ENCODE measurements at places on chromosomes 2 and 18.

DNA sequence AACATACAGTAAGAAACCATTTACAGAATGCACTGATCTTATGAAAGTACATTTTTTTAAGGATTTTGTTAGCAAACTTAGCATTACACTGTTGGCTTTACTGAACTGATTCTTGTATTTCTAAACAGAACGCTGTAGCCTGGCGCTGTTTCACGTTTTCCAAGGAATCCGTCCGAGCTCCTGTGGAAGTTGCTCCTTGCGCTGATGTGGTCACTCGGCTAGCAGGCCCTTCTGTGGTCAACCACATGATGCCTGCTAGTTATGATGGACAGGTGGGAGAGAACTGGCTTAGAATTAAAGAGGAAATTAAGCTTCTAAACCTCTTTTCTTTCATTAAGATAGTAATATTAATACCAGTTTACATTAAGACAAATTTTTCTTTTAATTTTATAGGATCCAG is 76.8 kb downstream of the CEP192 start:
- DNase-seq = no peak

DNA sequence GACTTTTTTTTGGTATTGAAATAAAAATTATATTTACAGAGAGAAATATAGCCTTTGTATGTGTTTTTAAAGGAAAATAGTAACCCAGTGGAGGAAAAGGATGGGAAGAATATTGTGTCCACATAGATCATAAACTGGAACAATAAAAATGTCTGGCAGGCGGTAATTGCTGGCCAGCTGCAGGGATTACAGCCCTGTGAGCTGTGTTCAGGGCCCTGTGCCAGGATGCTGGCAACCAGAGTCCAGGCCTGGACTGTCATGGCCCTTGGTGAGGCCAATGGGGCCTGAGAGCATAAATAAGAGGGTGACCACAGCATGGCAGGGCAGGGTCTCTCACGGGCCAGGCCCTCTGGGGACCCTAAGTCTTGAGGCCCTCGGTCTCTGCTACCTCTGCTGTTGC is 171.2 kb downstream of the ACOXL start:
- no peak for DNase-seq

- no peak for DNase-seq
Observed at GRCh38 chr18:48680339-48681250, 141.8 kb downstream of the CTIF start.

GRCh38 chr18:53639687-53640086 is 584.8 kb downstream of the MBD2 start:
- no peak for DNase-seq

DNA sequence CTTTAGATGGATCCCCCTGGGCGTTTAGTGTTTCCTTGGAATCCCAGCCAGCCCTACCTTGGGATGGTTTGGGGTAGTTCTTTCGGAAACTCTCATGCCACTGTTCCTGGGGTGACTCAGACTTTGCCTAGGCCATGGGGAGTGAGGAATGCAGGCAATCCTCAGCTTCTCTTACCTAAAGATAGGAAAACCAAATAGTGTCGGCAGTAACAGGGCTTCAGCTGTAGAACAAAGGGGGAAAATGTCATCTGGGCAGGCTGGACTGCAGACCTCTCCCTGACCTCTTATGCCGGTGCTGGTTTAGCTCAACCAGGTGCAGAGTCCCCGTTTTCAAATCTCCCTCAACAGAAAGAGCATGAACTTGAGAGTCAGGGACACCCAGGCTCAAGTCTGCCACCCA is 252.1 kb downstream of the TSN start:
- DNase-seq = no peak

- no peak for DNase-seq
Observed at GRCh38 chr2:68044099-68044498, 18.7 kb downstream of the C1D start.

- no peak for DNase-seq
Observed at GRCh38 chr2:199707593-199708185, 143.3 kb downstream of the FTCDNL1 start.

- peak; percentile 66 for DNase-seq
Observed at GRCh38 chr2:70094978-70095719, 7.9 kb downstream of the PCBP1 start.

DNA sequence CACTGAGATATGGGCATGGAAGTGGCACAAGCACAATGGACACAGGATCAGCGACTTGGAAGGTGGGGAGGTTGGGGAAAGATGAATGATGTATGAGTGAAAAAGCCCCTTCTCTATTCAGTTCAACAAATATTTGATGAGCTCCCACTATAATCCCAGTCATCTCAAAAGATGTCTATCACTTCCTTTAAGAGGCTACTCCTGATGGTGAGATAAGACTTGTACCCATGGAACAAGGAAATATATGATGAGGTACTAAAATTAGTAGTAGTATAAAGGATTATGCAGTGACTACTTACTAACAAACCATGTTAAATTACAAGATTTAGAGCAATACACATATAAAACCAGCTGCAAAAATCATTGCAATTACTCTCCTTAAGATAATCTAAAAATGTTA is 107.8 kb upstream of the COL5A2 start:
- no peak for DNase-seq

DNA sequence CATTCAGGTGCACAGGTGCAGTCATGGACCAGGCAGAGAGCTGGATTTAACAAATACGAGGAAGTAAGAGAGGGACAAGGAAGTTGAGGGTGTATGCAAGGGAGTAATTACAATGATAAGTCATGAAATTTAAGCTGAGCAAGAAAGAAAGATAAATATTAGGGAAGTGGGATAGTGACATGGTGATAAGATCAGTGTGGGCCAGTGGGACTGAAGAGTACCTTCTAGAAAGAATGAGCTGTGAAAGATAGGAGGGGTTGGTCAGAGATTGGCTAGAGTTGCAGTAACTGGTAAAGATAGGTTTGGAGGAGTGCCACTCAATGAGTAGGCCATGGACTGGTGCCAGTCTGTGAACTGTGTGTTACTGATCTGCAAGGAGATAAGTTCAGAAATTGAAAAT is 200.8 kb upstream of the SIX3 start:
- DNase-seq = no peak

GRCh38 chr2:27238976-27239375 is 21.8 kb downstream of the CAD start:
- DNase-seq = no peak

GRCh38 chr2:64114912-64115277 is 29.3 kb downstream of the PELI1 start:
- DNase-seq = no peak

DNA sequence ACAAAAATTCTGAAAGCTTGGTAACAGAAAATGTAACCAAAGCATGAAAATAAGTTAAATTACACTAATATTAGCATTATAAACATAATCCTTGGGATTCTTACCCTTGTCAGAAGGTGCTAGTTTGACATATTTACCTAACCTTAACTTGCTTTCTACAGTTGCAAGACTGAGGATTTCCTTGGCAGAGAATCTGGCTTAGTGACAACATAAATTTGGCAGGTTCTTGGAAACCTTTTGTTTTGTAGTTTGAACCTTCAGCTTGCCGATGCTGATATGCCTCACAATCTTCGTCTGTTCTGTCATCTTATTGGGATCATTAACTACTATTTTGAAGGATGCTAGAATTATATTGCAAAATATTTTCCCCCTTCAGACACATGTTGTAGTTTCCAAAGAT is 3.4 kb downstream of the XIRP2 start:
- no peak for DNase-seq

- DNase-seq = no peak
Observed at GRCh38 chr2:100641125-100641435, 78.3 kb downstream of the PDCL3 start.

- DNase-seq = no peak
Observed at GRCh38 chr2:54366487-54367280, 89.4 kb upstream of the SPTBN1 start.

GRCh38 chr2:191264647-191265081 is 19.5 kb downstream of the MYO1B start:
- no peak for DNase-seq

DNA sequence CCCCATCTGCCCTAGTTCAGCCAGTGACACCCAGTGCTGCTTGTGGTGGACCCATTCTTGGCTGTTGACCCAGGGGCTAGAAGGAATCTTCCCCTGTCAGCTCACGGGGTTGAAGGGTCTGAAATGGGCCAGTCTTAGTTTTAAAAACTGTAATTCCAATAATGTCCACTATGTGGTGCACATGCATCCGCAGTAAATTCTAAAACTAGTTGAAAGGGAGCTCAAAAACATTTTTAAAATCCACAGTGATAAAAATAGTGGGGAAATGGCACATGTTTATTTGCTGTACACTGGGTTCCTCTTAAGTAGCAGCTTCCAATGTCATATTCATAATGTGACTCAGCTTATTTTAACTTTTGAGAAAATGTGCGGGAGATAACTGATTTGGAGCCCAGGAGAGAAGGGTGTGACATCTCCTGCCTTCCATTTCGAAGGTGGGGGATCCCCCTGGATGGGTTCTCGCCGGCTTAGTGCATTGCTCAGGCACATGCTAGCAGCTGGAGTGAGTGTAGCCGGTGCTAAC is 32.8 kb downstream of the GRHL1 start:
- DNase-seq = peak; percentile 27

DNA sequence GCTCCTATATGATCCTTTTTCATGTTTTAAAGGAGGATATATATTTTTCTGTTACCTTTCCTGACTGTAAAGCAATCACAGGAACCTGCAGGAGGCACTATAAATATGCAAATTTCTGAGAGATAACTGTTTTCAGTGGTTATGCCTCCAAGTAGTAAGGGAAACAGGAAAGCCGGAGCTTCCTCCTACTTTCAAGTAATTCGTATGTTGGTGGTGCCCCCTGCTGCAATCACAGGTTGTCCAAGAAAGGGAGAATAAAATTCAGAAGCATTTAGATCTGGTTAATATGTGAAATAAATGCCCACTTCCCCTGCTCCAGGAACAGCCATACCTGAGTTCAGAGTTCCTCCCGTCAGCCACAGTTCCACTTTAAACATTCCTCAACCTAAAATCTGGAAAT is 12.0 kb upstream of the BCL11A start:
- no peak for DNase-seq

GRCh38 chr2:158114516-158114915 is 12.8 kb downstream of the UPP2 start:
- no peak for DNase-seq

DNA sequence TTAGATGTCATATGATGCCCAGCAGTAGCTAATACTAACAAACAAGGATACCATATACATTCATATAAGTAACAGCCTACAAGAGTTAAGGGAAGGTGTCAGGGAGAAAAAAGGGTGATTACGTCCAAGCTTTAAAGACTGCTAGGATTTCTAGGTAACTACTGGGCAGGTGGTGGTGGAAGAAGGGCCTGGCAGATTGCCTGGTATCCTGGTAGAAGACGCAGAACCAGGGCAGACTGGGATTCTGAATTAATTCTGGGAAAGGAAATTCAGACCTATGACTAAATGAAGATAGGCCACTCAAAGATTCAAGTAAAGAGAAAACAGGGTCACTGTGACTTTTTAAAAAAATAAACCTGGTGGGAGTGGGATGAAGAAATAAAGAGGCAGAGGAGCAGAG is 31.9 kb downstream of the NDUFA10 start:
- DNase-seq = no peak

- DNase-seq = no peak
Observed at GRCh38 chr2:98711506-98711905, 19.4 kb downstream of the MGAT4A start.

GRCh38 chr2:99617811-99618210 is 128.0 kb upstream of the REV1 start:
- no peak for DNase-seq

DNA sequence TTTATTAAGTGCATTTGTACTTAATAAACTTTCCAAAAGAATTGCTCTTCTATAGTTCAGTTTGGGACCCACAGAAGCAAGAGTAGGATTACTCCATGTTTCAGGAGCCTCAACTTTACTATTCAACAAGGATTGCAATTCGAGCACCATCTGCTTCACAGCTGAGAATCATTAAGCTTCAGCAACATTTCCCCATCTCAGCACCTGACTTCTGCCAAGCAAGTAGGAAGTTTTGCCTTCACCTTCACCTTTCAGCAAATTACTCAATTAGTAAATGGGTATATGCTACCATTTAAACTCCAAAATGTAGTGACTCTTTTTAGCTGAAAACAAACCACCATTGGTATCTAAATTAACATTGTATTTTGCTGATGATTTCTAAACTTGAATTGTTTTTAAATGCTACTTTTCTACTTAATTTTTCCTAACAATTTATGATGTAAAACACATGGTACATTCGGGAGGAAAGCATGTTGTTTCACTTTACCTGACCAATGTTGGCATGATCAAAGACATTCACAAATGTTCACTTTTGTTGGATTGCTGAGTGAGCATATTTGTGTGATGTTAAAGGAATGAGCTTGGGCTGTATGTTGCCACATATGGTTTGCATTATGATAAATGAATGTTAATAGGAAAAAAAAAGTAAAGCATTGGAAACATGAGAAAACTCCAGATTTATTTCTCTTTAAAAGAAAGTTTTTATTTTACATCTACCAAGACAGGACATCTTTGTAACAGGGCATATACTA is 159.2 kb downstream of the GULP1 start:
- DNase-seq = no peak

DNA sequence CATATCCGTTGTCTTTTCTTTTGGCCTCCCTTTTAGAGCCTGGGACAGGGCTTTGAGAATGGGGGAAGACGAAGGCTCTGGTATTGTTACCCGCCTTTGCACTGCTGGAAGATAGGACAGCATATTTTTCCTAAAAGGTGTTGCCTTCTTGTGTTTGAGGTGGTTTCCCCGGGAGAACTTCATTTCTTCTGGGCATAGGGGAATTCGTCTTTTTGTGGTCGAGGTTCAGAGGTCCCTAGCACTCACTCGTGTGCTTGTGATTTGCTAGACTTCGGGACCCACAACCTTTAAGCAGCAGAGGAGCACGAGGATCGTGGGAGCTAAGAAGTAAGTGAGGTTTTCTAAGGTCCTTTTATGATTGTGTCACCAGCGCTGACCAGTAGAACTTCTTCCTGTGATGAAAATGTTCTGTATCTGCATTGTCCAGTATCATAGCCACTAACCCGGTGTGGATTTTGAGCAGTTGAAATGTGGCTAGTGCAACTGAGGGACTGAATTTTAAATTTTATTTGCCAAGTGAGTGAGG is 611 bp downstream of the ZNF512 start:
- DNase-seq = no peak

GRCh38 chr18:69981948-69982347 is 34.3 kb upstream of the CD226 start:
- DNase-seq = no peak

GRCh38 chr2:46239175-46239846 is 57.9 kb upstream of the EPAS1 start:
- DNase-seq = peak; percentile 13

Measured in CD4-positive, alpha-beta T cell treated with Interleukin-17A for 4 hours (primary cell).